ENCODE measurements at places on chromosomes 12 and 14.
A peak's percentile ranks its signal among the peaks of the same experiment; 100 is the strongest.

DNA sequence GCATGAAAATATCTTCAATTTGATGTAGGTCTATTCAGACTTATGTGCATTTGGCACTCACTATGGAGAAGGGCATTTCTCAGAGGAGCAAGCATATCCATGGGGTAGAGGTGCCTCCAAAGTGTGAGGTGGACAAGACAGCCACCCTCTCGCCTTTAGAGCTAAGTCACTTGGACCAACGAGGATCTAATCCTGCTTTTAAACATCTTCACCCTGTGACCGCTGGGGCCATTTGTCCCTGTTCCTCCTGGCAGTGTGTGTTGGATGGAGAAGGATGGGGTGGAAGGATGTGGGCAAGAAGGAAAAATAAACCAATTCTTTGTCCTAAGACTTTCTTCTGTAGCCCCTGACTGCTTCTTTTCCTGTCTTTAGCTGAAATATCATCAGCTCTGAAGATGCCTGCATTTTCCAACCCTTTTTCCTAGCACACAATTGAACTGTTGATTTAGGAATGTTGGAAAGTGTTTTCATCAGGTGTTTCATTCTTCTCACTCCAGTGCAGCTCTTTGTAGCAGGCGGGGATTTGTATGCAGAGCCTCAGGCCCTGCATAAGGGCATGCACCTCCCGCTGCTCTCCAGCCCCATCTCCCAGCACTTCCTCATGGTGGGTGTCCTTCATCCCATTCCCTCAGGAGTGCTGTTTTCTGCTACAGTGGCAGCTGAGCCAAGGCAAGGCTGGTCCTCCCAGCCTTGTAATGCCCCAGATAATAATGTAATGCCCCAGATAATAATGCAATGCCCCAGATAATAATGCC is 5.3 kb downstream of the FGF6 start:
- DNase-seq, result no peak

- no peak for DNase-seq
Measured at GRCh38 chr14:93304771-93305170, 28.1 kb downstream of the BTBD7 start.

DNA sequence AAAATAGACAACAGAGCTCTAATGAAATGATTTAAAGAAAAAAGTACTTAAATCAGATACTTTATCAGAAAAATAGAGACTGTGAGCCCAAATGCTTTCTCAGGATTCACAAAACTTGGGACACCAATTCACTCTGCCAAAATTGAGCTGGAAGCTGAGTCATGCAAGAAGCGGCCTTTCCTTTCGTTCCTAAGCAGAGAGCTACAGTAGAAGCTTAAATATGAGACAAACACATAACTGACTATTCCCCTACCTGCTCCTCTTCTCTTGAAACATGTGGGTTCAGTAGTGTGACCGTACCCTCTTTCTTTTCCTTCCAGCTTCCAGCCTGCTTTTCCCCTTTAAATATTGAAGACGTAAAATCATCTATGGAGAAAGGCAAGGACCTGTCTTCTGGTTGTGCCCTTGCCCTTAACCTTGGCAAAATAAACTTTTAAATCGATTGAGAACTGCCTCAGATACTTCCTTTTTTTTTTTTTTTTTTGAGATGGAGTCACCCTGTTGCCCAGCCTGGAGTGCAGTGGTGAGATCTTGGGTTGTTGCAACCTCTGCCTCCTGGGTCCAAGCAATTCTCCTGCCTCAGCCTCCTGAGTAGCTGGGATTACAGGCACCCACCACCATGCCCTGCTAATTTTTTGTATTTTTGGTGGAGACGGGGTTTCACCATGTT is 4.4 kb upstream of the SDS start:
- DNase-seq, result no peak

GRCh38 chr14:19801118-19801464 is 2.5 kb upstream of the OR4N2 start:
- no peak for DNase-seq

DNA sequence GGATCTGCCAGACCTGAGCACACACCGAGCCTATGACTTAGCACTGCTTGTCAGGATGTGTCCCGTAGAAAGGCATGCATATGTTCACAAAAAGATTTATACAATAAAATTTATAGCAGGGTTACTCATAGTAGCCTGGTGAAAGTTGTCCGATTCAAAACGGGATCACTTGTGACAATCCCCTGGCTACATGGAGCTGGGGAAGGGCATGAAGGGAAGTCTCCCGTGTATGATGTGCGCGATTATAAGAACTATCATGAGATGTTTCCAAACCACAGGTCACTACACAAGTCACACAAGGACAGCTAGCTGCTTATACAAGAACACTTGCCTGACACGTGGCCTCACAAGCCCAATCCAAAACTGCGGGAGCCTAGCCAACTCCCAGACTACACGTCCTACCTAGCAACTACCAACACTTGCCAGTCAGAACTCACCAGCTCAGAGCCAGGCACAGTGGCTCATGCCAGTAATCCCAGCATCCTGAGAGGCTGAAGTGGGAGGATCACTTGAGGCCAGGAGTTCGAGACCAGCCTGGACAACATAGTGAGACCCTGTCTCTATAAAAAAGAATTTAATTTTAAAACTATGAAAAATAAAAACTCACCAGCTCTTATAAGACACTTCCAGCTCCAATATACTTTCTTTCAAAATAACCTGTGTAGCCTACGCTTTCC is 7.5 kb upstream of the CDCA4 start:
- no peak for DNase-seq

GRCh38 chr12:57760347-57760982 is 5.6 kb downstream of the MARCHF9 start:
- DNase-seq, result no peak

- no peak for DNase-seq
Measured at GRCh38 chr14:85533023-85533860, 3.3 kb downstream of the FLRT2 start.

- peak; percentile 41 for DNase-seq
Measured at GRCh38 chr12:46266869-46267574, 1.8 kb downstream of the SLC38A1 start.

DNA sequence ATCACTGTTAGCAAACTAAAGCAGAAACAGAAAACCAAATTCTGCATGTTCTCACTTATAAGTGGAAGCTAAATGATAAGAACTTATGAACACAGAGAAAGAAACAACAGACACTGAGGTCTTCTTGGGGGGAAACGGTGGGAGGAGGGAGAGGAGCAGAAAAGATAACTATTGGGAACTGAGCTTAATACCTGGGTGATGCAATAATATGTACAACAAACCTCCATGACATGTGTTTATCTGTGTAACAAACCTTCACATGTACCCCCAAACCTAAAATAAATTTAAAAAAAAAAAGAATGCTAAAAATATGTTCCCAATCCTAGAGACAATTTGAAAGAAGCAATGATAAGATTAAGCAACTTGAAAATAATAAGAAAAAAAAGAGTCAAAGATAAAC is 89.5 kb downstream of the SOX5 start:
- no peak for DNase-seq

DNA sequence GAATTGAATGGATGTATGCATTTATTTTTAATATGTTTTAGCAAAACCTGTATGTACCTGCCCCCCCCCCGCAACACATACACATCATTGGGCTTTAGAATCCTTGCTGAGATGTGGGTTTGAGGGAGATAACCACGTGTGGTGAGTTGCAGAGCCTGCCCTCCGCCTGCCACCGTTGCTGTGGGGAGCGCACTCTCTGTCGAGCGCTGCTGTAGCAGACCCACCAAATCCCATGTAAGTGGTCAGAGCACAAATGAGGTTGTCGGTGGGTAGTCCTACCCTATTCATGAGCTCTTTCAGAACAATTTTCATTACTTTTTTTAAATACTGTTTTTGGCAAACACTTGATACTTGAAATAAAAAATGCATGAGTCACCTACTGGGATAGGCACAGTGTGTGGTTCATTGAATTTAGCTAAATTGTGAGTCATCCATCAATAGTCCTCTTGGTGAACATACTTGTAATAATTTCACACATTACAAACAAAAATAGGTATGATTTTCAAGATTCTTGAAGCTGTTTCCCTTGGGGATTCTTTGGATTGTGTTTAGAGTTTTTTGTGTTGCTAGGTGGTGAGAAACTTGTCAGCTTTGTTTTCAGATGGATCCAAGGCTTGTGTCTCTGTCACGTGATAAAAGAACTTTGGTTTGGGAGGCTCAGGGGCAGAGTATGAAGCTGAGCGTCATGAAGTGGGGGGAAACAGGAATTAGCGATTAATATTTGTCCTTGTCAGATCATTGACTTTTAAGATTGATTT is 107.6 kb downstream of the PTCSC3 start:
- DNase-seq, result no peak

GRCh38 chr12:47422611-47423010 is 283.2 kb downstream of the RPAP3 start:
- no peak for DNase-seq

DNA sequence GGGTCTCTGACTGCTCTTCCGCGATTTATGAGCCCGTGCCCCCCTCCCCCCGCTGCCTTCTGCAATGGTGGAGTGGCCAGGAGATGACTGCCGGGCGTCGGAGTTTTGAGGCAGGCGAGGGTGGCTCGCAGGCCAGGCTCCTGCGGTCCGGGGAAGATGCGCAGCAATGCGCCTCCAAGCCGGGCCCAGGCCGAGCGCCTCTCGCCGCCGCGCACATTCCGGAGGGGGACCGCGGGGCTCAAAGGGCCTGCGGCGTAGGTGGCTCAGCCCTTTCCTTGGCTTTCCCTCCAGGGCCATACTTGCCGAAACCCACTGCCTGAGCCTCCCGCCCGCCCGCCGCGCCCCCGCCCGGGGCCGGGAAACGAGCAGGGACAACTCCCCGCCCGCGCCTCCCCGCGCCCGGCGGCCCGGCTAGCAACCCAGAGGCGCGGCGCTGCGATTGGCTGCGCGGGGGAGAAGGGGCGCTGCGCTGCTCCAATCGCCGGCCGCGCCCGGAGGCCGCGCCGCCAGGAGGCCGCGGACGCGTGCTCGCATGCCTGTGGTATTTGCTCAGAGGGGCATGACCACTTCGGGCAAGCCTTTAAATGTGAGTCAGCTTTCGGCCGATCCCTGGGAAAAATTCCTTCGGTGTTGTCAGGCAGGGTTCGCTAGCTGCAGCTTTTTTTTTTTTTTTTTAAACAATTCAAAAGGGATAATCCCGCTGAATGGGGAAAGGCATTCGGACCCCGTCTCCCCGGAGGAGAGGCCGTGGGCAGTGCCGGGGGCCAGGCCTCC is 157.9 kb upstream of the PARP11 start:
- DNase-seq, result peak; percentile 42

- no peak for DNase-seq
Measured at GRCh38 chr12:113152196-113152834, 2.8 kb downstream of the CFAP73 start.

GRCh38 chr12:93524386-93525133 is 47.9 kb upstream of the SOCS2 start:
- DNase-seq, result no peak

GRCh38 chr14:51661504-51661903 is 9.8 kb downstream of the FRMD6 start:
- no peak for DNase-seq

DNA sequence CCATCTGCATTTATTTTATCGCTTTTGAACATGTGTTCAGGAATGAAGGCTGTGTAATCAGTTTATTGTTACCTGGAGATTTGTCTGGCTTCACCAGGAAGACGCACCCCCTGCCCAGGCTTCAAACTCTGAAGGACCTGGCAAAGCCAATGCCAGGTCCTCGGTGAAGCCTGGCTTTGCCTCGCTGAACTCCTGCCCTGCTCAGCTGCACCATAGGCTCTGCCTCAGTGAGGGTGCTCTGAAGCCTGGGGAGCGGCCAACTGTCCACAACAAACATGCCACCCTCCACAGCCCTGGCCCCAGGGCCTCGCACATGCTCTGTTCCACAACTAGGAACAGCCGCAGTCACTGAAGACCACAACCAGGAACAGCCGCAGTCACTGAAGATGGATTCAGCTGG is 66.9 kb downstream of the NTF3 start:
- no peak for DNase-seq

DNA sequence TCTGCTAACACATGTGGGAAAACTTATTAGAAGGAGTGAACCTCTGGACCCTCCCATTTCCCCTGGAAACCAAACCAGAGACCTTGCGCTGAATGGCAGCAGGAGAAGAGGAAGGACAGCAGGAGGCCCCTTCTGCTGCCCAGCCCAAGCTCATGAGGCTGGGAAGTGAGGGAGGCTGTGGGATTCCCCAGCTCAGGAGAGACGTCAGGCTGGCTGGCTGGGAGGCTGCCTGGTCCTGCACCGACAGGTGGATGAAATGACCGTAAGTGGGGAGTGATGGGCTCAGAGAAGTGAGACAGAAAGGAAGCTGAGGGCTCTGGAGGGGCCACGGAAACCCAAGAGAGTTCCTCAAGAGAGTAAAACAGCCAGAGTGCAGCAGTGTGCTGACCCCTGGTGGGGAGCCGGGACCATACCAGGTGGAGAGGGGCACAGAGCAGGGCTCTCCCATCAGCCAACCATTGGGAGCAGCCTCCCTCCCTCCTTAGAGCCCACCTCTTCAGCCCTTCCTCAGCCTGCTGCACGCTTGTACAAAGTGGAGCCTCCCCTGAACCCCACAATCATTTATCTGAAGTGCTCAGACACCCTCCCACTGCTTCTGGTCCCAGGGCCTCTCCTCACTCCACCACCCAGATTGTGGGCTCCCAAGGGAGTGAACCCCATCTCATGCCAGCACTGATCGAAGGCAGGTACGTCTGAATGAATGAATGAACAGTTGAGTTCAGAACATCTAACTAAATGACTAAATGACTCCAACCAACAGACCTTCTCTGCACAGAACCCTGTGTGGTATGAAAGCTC is 14.0 kb downstream of the TAMALIN start:
- peak; percentile 47 for DNase-seq

DNA sequence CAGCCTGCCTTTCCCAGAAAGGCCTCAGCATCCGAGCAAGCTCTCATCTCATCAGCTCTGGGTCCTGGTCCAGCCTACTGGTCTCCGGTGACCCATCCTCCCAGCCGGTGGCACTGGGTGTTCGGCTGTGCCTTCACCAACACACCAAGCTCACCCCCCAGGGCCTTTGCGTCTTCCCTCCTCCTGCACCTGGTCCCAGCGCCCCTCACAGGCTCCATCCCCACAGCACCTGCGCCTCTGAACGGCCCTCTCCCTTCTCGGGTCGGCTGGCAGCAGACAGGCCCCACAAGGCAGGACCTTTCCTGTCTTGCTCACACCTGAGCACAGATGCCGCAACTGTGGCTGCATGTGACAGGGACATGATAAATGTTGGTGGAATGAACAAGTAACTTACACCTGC is 13.1 kb downstream of the P2RX2 start:
- no peak for DNase-seq

- DNase-seq, result no peak
Measured at GRCh38 chr12:124744273-124744640, 119.4 kb downstream of the SCARB1 start.

- DNase-seq, result no peak
Measured at GRCh38 chr14:104187931-104188726, 49.7 kb downstream of the KIF26A start.

DNA sequence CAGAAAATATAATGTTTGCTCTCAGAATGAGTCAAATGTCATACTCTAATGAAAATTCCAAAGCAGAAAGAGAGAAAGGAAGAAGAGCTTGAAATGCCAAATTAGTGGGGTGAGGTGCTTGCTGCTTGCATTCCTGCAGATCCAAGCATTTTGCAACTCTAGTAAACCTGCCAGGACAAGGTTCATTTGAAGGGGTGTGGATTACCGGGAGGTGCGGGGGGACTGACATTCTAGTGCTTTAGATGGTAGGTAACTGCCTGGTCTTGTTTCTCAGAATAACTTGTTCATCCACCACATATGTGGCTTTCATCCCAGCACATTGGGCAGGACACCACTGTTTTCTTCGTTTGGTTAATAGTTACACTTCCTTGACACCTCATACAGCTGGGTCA is 144.4 kb downstream of the AKAP6 start:
- DNase-seq, result no peak
